ENCODE measurements at places on chromosomes 4 and X. TPM values are rescaled to one million over a fixed set of nuclear protein-coding genes. Genes with fewer than 3 reads are reported as not detected.

The HSD17B13 gene
- total RNA-seq, result not detected

The CT55 gene
- total RNA-seq, result not detected

The LEF1 gene
- total RNA-seq, result 11.4 TPM

The CCDC110 gene
- 2.3 TPM for total RNA-seq

DNA sequence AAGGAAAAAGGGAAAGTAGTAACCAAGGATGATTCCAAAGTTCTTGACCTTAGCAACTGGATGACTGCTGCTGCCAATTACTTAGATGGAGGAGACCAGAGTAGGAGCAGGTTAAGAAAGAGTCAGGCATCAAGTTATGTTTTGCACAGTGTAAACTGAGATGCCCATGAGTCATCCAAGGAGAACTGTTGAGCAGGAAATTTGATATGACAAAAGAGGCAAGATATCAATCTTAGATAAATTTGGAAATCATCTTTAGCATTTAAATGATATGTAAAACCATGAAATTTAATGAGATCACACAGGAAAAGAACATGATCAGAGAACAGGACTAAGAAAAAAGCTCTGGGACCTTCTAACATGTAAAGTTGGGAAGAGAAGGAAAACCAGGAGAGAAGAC is 361.3 kb downstream of the OPHN1 start:
- H3K4me3 ChIP-seq, result no peak overlapping the region
- H3K27me3 ChIP-seq, result no peaks in the 10 kb centered on the region
- peaks cover 4% of the 10 kb centered on the region for H3K36me3 ChIP-seq
- no peak for DNase-seq
- no peaks in the 10 kb centered on the region for H3K4me1 ChIP-seq

- H3K27me3 ChIP-seq, result no peaks in the 10 kb centered on the region
- H3K36me3 ChIP-seq, result no peaks in the 10 kb centered on the region
- no peak overlapping the region for H3K27ac ChIP-seq
- H3K4me1 ChIP-seq, result no peaks in the 10 kb centered on the region
Observed at GRCh38 chr4:16123356-16124084, 39.7 kb upstream of the PROM1 start.

DNA sequence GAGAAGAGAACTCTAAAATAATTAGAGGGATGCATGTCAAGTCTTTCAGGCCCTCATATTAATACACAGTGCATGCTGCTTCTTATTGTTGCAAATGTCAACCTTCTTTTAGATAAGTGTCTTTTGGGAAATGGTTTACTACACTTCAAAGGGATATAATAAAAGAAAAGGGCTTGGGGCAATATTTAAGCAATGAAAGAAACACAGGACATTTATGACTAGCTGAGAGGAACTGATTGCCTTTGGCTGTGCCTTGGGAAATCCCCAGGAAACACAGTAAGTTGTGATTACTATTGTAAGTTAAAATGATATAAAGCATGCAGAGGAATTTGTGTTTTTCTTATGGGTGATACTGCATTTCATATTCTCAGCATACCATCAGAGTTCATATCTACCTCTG is 1036.2 kb upstream of the GRID2 start:
- H3K27ac ChIP-seq, result no peak overlapping the region
- no peak for DNase-seq
- no peak overlapping the region for H3K4me3 ChIP-seq

Data from esophagus squamous epithelium (tissue), 5 donors.